ENCODE measurements at places on chromosomes 2 and 18.

DNA sequence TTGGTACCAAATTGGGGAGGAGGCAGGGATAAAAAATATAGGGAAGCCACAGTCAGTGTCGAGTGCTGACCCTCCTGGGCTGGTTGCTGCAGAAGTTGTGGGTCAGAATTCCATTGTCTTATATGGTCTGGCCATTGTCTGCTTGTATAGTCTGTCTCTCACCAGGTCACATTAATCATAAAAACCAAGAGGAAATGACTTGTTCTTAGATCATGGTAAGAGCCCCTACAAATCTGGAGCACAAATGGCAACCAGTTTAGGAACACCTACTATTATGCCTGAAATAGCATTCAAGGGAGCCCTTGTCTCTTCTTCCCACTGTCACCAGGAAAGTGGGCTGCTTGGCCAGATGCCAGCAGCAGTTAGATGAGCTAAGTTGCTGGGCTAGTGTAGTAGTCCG, 119.7 kb upstream of the RMP24 start:
- no peak for DNase-seq

GRCh38 chr2:224062481-224063297, 23.6 kb upstream of the SERPINE2 start:
- DNase-seq, result no peak

DNA sequence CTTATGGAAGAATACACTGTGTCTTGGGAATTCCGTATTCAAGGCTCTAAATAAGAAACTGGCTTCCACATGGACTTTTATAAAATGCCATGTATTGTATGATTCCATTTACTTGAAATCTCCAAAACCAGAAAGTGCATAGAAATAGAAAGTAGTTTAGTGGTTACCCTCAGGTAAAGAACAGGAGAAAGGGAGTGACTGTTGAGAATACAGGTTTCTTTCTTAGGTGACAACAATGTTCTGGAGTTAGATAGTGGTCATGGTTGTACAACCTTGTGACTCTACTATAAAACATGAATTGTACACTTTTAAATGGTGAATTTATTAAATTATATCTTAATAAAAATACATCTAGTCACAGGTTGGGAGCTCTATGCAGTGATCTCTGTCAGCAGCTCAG, 481.8 kb downstream of the SPAG16 start:
- no peak for DNase-seq

DNA sequence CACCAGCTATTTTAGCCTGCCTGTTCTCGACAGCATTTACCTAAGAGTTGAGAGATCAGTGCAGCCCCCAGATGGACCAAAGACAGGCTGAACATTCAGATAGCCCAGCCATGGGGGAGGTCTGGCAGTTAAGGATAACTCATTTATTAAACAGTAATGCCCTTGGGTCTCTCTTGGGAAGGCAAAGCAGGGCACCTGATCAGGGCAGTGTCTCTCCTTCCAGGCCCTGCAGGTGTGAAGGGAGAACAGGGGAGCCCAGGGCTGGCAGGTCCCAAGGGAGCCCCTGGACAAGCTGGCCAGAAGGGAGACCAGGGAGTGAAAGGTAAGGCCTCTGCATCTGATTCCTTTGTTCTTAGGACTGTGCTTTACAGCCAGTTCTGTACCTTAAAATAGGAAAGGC, 49.6 kb downstream of the MARCO start:
- DNase-seq, result no peak

DNA sequence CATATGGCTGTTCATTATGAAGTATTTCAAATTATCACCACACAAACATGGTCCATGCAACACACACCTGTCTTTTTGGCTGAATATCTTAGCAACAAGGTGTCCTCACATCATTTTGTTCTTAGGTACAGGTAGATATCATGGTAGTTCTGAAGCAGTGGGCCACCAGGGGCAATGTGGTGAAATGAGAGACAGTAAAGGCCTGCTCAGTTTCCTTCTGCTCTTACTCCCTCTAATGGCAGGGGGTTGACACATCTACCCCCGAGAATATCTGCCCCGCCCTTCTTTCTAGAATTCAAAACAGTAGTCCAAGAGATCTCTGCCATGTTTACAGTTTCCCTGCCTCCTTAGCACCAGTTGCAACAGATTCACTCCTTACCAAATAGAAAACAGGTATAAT, 147.0 kb upstream of the KLHL14 start:
- DNase-seq, result no peak

GRCh38 chr2:118853651-118854291, 6.3 kb upstream of the EN1 start:
- DNase-seq, result no peak

DNA sequence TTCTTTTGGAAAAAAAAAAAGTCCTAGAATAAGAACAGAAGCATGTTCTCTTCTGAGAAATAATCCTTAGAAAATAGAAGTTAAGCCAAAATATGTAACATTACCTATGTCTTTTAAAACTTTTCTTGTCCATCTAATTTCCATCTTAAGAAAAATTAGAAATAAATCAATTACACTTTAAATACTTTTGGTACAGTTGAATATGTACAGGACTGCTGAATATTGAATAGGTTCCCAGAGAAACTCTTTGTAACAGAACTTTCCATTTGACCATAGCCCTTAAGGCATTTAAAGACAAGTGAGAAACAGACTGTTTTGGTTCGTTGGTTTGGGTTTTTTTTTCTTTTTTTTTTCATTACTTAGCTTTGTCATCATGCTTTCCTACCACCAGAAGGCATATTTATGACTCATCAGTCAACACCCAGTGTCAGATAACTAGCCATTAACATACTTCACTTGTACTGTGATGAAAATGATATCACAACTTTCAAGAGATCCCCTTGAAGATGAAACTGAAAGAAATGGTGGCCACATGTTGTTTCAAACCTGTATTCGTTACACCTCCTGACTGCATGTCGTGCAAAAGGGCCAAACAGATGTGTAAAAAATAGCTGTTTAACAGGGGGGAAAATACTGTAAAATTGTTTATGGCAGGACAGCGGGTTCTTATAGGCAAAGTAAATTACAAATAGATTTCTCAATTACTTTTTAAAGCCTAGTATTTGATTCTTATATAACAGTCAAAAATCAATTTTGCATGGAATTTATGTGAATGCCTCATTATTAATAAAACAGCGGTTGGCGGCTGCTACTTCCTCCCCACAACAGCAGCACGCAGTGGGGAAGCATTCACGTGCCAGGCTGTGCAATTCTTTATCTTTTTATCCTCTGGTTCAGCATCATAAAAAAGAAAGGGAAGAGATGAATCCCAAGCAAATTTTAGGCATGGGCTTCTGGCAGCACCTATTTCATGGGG, 280.7 kb upstream of the HNRNPA3 start:
- no peak for DNase-seq

DNA sequence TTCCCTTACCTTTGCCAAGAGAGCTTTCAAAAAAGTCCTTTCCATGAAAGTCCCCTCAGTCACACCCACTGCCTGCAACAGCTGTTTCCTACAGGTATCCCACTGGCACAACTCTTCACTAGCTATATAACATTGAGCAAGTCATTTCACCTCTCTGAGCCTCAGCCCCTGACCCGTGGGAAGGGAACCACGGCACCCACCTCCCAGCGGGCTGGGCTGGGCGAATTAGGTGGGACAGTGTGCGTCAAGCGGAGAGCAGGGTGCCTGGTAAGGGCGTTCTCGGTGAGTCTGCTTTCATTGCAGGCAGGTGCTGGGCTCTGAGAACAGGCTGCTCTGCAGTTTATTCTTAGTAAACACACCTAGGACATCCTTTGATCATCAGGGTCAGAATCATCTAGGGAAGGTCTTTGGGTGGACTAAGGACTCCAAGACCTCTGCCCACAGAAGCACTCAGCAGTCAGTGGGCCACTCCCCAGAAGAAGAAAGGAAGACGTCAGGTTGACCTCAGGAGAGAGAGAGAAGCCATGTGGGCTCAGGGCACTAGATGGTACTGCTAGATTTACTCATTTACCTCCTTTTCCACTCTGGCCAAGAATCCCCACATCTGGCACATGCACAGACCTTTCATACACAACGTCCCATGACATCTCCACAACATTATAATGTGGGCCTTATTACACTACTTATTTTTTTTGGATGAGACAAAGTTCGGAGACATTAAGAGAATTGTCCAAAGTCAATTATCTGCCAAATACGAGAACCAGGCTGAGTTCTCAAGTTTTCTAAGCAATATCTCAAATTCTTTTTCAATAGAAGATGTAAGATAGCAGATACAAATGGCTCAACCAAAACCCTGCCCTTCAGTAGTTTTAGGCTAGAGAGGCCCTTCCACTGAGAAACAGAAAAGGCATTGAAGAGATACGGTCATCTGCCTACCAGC, 79.9 kb downstream of the GALNT14 start:
- no peak for DNase-seq

DNA sequence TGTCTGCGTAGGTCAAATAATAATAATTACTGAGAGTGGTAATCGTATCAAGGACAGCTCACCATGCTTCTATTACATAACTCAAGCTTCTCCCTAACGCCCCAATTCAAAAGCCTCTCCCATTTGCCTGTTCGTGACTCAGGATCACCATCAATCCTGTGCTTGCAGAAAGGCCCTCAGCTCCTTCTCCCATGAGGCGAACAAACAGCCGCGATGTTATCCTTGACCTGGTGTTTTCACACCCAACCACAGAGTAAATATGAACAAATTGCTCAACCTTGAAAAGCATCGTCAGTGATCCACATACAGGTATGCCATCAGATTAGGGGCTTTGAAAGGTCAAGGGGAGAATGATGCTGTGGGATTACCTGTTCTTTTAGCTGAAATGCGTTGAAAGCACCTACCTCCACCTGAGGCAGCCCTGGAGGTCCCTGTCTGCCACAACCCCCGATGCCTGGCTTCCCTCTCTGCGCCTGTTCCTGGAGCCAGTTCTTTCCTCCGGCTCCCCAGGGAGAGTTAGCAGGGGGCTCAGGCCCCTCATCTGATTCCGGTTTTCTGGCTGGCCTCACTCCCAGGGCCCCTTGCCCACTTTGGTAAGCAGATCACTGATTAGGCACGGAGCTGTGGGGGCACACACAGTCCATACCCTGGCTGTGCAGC, 39.1 kb upstream of the ODC1 start:
- DNase-seq, result no peak

DNA sequence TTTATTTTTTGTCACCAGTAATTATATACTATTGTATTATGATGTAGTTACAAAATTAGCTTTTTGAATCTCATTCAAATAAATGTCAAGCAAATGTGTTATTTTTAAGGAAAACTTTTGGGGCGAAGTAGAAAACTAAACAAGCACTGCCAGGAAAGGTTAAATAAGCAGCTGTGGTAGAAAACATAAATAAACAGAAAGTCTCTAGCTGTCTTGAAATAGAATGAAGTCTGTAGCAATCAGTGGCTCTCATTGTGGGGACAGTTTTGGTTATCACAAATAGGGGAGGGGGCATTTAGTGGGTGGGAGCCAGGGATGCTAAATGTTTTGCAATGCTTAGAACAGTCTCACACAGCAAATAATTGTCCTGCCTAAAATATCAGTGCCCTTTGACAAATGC, 3.4 kb downstream of the INSIG2 start:
- no peak for DNase-seq

DNA sequence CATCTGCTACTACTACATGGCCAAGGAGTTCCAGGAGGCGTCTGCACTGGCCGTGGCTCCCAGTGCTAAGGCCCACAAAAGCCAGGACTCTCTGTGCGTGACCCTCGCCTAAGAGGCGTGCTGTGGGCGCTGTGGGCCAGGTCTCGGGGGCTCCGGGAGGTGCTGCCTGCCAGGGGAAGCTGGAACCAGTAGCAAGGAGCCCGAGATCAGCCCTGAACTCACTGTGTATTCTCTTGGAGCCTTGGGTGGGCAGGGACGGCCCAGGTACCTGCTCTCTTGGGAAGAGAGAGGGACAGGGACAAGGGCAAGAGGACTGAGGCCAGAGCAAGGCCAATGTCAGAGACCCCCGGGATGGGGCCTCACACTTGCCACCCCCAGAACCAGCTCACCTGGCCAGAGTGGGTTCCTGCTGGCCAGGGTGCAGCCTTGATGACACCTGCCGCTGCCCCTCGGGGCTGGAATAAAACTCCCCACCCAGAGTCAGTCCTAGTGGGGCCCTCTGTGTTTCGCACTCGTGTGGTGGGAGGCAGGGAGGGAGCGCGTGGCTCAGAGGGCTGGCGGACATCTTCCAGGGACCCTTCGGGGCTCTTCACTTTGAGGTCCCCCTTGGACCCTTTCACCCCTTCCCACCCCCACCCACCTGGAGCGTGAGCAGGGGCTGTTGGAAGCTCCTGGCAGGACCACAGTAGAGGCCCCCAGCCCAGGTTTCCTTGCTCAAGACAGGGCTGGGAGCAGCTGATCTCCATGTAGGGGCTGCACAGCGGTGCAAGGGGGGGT, 5.7 kb downstream of the GPR35 start:
- no peak for DNase-seq

DNA sequence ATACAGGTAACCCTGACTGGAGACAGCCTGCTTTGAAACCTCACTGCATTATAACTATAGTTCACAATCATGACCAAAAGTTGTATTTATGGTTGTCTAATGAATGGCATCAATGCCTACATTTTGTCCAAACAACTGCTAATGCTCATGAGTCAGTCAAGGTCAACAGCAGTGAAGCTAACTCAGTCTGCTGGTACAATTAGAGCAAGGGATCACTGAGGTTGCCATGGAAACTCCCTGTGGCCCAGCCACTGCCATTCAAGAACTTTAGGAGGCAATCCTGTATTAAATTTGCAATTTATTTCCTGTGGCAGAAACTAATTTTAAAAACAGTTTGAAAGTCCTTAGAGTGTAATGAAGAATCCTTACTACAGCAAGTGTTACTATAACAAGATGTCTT, 185.1 kb upstream of the SMAD7 start:
- no peak for DNase-seq

- no peak for DNase-seq
These were observed 66.6 kb downstream of the GYPC start for GRCh38 chr2:126722546-126722945.

DNA sequence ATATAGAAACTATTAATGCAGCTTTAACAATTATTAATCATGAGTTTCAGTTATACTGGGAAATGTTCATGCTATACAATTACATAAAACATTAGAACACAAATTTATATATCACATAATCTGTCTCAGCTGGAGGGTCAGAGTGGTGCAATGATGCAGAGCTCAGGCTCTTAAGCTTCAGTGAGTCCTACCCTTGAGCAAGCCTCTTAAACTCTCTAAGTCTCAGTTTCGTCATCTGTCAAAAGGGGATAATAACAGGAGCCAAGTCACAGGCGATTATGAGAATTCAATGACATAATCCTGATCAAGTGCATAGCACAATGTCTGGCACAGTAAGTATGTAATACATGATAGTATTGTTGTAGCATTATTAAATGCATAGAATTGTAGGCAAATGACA, 46.0 kb downstream of the LAMA1 start:
- DNase-seq, result no peak

DNA sequence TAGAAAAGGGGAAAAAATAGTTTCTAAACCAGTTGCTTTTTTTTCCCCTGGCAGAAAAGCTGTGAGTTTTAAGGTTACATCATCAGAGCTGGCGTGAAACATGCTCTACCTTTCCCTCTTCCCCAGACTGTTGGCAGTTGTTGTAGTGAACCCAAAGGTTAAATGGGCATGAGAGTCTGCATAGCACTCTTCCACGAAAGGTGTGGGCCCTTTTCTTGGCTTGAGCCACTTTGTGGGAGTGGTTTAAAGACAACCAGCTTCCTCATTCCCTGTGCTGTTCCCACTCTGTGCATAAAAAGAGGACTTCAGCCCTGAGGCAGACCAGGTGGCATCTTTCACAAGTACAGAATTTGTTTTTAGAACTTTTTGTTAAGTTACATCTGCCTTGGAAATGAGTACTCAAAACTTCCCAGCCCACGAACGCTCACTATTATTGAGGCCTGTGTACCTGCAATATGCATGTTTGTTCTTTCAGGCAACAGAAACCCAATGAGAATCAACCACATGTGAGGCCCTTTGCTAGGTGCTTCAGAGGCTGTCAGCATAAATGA, 243.8 kb downstream of the BABAM2 start:
- DNase-seq, result no peak

All from stimulated activated CD4-positive, alpha-beta T cell treated with anti-CD3 and anti-CD28 coated beads, Interleukin-12 subunit alpha, Interleukin-12 subunit beta, amount 100 ng/mL, for 4 hours (primary cell).